Activated CD4-positive, alpha-beta T cell treated with anti-CD3 and anti-CD28 coated beads, Interleukin-2, amount 10 ng/mL, durations not matched to agents 24 days and 14 days (primary cell): ENCODE measurements at places on chromosomes 12 and 14. TPM values are rescaled to one million over a fixed set of nuclear protein-coding genes. Genes with fewer than 3 reads are reported as not detected.

GRCh38 chr12:1351926-1352325 lies 242.5 kb downstream of the FBXL14 start:
- H3K4me1 ChIP-seq = no peaks in the 10 kb centered on the region
- H3K36me3 ChIP-seq = no peaks in the 10 kb centered on the region
- no peak overlapping the region for H3K27ac ChIP-seq
- no peak for DNase-seq
- H3K27me3 ChIP-seq = no peaks in the 10 kb centered on the region
- H3K4me3 ChIP-seq = no peak overlapping the region

Gene IFI27
- total RNA-seq = 66.9 and 67.3 TPM in 2 replicates

DNA sequence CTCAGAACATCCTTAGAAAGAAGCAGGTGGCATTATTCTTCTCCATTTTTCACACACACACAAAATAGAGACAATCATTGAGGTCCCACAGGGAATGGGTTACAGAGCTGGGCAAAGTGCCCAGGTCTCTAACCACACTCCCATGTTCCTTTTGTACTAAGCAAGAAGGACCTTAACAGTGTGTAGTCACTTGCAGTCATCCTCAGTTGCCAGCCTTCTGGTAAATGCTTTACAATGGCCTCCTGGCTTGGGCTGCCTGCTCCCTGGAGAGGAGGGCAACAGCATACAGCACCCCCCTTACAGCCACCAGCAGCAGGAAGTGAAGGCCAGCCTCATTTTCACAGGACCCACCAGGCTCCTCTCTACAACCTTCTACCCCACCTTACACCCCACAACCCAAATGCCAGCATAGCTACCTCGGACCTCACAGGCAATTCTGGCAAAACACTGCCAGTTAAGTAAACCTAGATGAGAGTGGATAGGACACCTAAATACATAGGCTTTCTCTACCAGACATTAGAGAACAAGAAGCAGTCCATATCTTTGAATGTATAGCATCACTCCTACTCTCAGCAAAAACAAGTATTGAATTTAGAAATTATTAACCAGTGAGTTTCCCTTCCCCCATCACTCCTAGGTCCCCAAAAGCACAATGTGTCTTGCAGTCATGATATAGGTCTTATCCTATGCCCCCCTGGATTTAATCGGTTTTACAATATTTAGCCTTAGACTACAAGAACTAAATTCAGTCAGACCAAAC lies 88.1 kb downstream of the PPP2R5E start:
- peaks cover 16% of the 10 kb centered on the region for H3K36me3 ChIP-seq
- DNase-seq = no peak
- no peak overlapping the region for H3K27ac ChIP-seq
- peaks cover 4% of the 10 kb centered on the region for H3K4me1 ChIP-seq
- no peaks in the 10 kb centered on the region for H3K27me3 ChIP-seq
- H3K4me3 ChIP-seq = no peak overlapping the region

DNA sequence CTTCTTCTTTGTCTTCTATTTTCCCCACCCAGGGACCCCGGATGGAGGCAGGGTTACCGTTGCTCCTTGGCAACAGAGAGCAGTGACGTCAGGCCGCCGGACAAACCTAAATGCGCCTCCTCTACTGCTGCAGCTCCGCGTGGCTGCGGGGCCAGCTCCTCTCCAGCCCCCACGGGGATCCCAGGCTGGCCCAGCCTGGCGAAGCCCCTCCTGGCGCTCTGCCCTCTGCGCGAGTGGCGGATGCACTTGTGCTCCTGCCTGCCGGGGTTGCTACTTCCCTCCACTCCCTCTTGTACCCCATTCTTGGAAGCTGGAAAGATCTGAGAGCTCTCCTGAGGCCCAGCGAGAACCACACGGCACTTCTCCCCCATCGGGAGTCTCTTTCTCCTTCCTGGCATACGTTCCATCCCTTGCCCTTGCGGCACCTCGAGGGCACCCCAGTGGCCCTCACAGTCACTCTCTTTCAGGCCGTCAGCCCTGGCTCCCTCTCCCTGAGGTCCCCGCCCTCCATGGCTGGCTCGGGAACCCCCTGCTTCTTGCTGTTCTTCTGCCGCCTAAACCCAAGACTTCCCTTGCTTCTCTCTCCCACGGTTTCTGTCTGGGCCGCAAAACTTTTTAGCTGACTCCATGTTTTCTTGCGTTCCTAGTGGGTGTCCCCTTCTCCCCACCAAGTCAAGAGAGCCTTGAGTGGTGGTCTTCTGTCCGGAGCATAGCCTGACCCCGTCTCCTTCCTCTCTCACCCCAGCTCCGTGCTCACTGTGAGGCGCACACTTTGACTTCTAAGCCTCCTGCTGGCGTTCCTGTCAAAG lies 121.7 kb downstream of the PAPOLA start:
- H3K27me3 ChIP-seq = no peaks in the 10 kb centered on the region
- H3K27ac ChIP-seq = no peak overlapping the region
- no peaks in the 10 kb centered on the region for H3K4me1 ChIP-seq
- H3K4me3 ChIP-seq = no peak overlapping the region

Gene TCL1B
- total RNA-seq = not detected in 2 replicates

Gene ARHGEF25
- total RNA-seq = 1.6 and 1.7 TPM in 2 replicates

Gene MFAP5
- not detected in 2 replicates for total RNA-seq

Gene SERPINA9
- not detected in 2 replicates for total RNA-seq

Gene CABP1
- 0.16 and 0.17 TPM in 2 replicates for total RNA-seq

- H3K27ac ChIP-seq = no peak overlapping the region
- peaks cover 2% of the 10 kb centered on the region for H3K36me3 ChIP-seq
- H3K4me3 ChIP-seq = no peak overlapping the region
- peaks cover 10% of the 10 kb centered on the region for H3K4me1 ChIP-seq
- peaks cover 2% of the 10 kb centered on the region for H3K27me3 ChIP-seq
- DNase-seq = no peak
These were observed 43.6 kb downstream of the IRF2BPL start for GRCh38 chr14:76984787-76985375.

- no peak for DNase-seq
- no peak overlapping the region for H3K4me3 ChIP-seq
- H3K36me3 ChIP-seq = no peaks in the 10 kb centered on the region
- no peaks in the 10 kb centered on the region for H3K4me1 ChIP-seq
These were observed 54.2 kb downstream of the PPP1R36 start for GRCh38 chr14:64604001-64604400.

Gene KCNK13
- not detected in 2 replicates for total RNA-seq

DNA sequence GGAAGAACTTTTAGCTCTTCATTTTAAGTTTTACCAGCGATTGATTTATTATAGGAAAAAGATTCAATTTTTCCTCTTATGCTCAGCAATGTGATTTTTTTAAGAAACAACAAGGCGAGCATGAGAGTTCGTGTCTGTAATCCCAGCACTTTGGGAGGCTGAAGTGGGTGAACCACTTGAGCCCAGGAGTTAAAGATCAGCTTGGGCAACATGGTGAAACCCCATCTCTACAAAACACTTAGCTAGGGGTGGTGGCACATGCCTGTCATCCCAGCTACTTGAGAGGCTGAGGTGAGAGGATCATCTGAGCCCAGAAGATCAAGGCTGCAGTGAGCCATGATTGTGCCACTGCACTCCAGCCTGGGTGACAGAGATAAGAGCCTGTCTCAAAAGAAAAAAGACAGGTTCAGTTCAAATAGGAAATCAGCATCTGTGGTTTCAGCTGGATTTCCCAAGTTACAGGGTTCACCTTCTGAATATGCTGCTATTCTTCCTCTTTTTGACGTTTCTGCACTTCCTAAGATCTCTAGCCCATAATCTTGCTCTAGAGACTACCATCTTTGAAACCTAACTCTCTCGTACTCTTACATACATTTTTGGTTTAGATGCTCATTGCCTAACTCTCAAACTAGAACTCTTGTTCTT lies 274.7 kb downstream of the SEC23A start:
- no peak for DNase-seq
- no peak overlapping the region for H3K27ac ChIP-seq
- H3K27me3 ChIP-seq = no peaks in the 10 kb centered on the region
- H3K4me1 ChIP-seq = no peaks in the 10 kb centered on the region
- no peak overlapping the region for H3K4me3 ChIP-seq
- no peaks in the 10 kb centered on the region for H3K36me3 ChIP-seq

DNA sequence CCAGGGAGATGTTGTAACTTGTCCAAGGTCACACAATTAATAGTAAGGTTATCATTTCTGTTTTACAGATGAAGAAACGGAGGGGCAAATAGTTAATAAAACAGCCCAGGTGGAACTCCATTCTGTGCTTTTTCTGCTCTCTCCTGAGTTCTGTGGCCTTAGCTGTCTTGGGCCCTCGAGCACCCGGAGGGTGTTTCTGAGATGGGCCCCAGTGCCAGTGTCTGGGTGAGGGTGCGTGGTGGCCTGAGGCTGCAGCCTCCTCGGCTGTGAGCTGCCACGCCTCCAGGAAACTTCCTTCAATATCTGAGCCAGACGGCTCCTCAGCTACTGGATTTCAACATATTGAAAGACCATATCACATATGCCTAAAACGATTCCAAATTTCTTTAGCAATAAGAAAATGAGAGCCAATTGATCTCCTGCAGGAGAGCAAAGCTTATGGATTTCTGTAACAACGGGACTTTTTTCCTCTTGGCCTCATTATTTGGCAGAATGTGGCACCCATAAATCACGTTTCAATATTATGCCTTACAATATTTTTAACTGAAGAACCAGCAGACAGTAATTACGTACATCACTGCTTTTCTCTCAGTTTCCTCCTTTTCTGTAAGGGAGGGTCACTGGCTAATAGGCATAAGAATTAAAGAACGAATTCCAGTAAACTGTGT lies 74.8 kb upstream of the DICER1 start:
- DNase-seq = no peak
- no peaks in the 10 kb centered on the region for H3K4me1 ChIP-seq
- H3K27ac ChIP-seq = no peak overlapping the region

DNA sequence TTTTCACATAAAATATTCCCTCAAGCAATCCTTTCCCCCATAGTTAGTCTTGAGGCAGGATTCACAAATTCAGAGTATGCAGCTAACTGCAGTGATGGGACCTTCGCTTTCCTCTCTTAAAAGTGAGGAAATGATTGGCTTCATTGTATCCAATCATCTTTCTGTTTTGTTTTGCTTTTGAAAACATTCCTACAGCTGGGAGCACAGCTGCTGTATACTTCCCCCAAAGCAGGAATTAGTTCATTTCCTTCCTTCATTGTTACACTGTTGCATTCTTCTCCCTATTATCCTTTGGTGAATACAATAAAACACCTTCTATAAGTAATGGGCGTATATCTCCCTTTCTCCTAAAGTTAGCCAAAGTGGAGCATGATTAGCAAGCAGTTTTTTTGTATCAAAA lies 9.4 kb upstream of the GAS2L3 start:
- H3K27me3 ChIP-seq = peaks cover 29% of the 10 kb centered on the region
- no peak overlapping the region for H3K27ac ChIP-seq
- no peaks in the 10 kb centered on the region for H3K36me3 ChIP-seq
- H3K4me1 ChIP-seq = peaks cover 6% of the 10 kb centered on the region
- no peak overlapping the region for H3K4me3 ChIP-seq
- DNase-seq = no peak

Gene GPR135
- 1.8 and 2.0 TPM in 2 replicates for total RNA-seq
